ENCODE measurements at places on chromosomes 2 and 18. TPM values are rescaled to one million over a fixed set of nuclear protein-coding genes. Genes with fewer than 3 reads are reported as not detected.

C2orf72 gene
- 1.1 TPM for total RNA-seq

PAIP2B gene
- 31.3 TPM for total RNA-seq

MERTK gene
- total RNA-seq = 6.1 TPM

CRYGD gene
- total RNA-seq = 0.98 TPM

BOLA3 gene
- total RNA-seq = 67.3 TPM

NEU2 gene
- total RNA-seq = not detected

DNA sequence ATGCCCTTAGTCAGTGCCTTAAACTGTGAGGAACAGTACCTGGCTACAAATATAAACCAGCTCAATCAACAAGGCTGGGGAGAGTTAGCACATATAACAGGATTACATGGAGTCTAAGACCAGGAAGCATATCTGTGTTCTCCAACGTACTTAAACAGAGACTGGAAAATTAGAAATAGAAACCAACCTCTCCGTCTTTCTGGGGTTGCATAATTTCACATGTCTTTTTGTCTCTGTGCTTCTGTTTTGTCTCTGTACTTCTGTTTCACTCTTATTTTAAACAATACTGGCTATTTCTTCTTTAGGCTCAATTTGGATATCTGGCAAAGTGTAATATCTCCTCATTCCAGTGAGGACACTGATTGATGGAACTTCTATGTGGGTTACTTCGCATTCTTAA lies 749.0 kb upstream of the ZEB2 start:
- no peak for DNase-seq

- peak; percentile 99 for DNase-seq
Measured at GRCh38 chr2:237072067-237072931, 13.4 kb upstream of the COPS8 start.

DNA sequence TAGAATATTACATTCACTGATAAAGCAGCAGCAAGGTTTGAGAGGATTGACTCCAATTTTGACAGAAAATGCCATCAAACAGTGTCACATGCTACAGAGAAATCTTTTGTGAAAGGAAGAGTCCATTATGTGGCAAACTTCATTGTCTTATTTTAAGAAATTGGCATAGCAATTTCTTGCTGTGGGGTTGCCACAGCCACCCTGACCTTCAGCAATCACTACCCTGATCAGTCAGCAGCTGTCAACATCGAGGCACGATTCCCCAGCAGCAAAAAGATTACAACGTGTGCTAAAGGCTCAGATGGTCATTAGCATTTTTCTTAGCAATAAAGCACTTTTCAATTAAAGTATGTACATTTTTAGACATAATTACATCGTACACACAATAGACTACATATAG lies 74.7 kb downstream of the PRKCE start:
- no peak for DNase-seq

GRCh38 chr2:125168442-125168841 lies 1143.4 kb downstream of the CNTNAP5 start:
- no peak for DNase-seq

- DNase-seq = no peak
Measured at GRCh38 chr2:216690853-216691741, 4.3 kb downstream of the IGFBP5 start.

- DNase-seq = no peak
Measured at GRCh38 chr2:217438136-217438535, 564.7 kb downstream of the TNS1 start.

- no peak for DNase-seq
Measured at GRCh38 chr2:31967790-31968189, 43.0 kb downstream of the MEMO1 start.

DNA sequence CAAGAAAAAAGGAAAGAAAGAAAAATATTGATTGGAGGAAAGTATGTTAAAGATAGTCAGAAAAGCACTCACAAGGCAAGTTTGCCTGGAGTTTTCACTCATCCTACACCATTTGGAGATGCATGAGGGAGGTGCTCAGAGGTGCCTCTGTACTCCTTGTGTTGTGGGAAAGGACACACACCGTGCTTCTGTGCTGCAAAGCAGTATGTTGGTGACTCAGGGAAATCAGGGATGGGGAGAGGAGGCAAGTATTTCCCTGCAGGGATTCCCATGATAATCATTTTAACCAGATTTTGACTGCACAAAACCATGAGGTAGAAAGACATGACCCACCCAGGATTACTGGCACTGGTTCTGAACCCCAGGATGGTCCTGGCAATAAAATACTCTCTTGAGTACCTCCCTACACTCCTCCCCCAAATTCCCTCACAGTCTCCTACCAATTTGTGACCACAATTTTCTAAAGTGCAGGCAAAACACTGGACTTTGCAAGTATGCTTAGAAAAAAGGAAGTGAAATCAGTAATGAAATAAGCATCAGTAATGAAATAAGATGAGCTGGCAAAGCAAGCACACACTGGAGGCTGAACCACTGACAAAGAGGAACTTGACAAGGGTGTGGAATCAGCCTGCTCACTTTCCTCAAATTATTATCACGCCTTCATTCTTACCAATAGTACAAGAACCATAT lies 155.5 kb upstream of the ACVR2A start:
- DNase-seq = no peak

DNA sequence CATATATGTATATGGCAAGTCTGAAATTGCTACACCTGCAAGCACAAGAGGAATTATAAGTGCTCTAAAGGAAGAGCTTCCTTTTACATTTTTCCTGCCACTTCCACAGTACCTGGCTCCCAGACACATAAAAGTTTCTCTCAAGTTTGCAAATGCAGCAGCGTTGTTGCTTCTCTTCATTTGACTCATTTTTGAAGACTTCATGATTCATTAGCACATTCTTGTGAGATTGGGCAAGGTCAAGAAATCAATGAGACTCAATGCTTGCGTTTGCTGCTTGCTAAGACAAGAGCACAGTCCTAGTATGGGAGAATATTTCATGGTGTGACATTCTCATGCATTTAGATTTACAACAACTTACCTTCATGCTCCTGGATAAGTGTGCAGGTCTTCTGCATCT lies 42.6 kb upstream of the PDCL3 start:
- no peak for DNase-seq

- no peak for DNase-seq
Measured at GRCh38 chr2:9401059-9401547, 22.2 kb downstream of the ITGB1BP1 start.

- DNase-seq = no peak
Measured at GRCh38 chr2:145800151-145801091, 1280.5 kb upstream of the ZEB2 start.

DNA sequence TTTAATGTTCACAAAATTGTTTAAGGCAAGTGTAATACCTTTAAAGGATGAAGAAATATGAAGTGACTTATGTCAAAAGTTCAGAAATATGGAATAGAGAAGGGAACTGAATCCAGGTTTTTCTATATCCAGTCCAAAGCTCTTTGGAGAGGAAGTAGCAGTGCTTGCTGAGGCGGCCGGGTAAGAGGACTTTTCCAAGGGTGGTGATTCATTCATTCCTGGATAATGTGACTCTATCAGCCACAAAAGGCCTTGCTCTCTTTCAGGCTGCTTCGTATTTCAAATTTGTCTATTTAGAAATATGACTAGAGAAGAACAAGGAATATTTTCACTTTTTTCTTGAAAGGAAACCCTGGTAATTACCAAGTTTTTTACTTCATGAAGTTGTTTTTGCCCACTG lies 830.1 kb upstream of the ZEB2 start:
- DNase-seq = no peak

DNA sequence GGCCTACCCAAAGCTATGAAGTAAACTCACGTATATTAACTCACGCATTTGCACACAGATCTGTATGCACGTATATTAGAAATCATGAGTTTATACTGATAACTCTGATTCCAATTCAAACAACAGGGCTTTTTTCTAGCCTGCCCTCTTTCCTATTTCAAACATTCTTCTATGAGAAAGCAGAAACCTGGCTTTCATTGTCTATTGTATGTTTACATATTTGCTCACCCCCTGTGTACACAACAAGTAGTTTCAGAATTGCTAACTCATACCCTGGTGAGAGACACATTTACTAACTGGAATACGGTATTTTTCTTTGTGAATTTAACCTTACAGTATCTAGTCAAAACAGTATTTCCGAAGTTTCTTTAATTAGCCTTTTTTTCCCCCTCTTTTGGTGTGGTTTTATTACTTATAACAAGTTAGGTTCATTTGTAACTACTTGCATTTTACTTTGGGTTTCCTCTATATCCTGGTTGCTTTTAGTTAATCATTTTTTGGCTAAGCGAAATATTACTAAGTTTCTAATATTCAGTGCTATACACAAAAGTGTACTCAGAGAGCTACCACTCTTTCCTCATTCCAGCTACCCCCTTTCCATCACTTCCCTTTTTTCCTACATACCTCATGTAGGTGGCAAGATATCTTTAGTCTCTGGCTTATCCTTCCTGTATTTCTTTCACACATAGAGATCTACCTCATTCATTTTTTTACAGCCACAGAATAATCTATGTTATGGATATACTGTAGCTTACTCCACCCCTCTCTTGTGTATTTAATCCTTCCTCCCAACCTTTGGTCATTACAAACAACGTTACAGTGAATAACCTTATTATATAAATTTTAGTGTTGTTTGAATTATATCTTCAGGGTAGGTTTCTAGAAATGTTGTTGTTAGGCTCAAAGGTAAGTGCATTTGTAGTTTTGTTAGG lies 112.7 kb upstream of the BCL2L11 start:
- DNase-seq = no peak

GRCh38 chr2:24986372-24986771 lies 14.6 kb upstream of the DNAJC27 start:
- no peak for DNase-seq

DNA sequence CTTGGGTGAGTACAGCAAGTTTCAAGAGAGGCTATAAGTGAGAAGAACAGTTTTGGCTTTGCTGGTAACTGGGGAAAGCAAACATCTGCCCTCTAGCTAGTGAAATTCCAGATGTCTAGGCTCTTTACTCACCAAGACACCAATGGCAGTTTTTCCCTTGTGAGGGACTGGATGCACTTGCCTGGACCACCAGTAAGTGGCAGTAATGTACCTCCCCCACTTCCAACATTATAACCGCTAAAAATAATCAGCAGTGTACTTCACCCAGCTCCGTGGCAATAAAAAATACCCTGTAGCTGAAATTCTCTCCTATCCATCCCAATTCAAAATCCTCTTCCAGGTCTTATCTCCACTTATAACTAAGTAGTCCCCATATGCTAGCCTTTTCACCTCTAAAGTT lies 383.9 kb downstream of the ARHGAP15 start:
- DNase-seq = peak; percentile 15

GRCh38 chr2:145644820-145645302 lies 1124.9 kb upstream of the ZEB2 start:
- DNase-seq = no peak
